ENCODE measurements at places on chromosomes 3 and 15.

- DNase-seq, result no peak
Observed at GRCh38 chr15:68106656-68107055, 52.5 kb downstream of the PIAS1 start.

- no peak for DNase-seq
Observed at GRCh38 chr3:122890720-122891220, 95.9 kb downstream of the SLC49A4 start.

DNA sequence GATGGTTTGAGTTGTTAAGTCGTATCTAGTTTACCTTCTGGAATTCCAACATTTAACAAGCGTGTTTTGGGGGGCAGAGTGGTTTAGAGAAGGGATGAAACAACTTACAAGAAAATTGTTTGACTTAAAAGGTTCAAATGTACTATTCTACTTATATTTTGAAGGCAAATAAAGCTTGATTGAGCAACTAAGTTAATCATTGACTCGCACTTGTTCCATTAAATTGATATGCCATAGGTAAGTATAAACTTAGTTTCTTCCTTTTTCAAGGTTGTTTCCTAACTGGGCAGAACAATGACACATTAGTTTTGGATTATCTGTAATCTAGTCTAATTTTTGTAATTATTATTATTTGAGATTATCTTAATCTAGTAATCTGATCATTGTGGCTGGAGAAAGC is 48.3 kb upstream of the CPNE4 start:
- DNase-seq, result no peak

DNA sequence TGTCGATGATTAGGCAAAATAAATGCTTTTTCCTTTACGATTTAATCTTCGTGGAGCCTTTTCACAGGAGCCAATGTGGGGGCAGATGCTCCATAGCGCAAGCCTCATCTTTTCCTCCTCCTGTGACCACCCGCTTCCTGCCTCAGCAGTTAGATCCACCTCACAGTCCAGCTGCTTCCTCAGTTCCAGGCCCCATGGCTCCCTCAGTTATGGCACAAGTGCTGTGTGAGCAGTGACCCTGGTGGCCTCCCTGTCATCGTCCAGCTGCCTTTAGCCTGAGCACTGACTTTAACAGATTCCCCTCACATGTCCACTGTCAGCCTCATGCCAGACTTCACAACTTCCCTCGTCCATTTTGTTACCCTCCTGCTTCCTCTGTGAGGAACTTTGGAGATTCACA is 424.6 kb upstream of the GBE1 start:
- no peak for DNase-seq

DNA sequence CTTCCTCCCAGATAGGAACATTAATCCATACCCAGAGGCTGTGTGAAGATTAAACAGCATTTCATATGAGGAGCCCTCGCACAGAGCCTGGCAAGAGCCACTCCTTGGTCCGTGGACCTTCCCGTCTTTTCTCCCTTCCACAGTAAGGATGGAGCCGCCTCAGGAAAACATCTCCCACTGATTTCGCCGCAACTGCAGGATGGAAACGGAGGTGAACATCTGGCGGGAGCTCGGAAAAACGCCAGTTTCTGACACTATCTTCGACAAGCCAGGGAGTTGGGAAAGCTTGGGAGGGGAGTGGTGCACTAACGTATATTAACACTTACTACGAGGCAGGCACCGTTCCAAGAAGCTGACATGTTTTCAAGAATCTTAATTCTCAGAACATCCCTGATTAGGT is 157.9 kb downstream of the XXYLT1 start:
- DNase-seq, result no peak

GRCh38 chr3:10026084-10026890 is at the start of gene FANCD2:
TSS of gene FANCD2 (plus strand) at chr3:10026437. CDS start at chr3:10028658, 2,221 bp downstream.
- DNase-seq, result peak; percentile 57

- DNase-seq, result no peak
Observed at GRCh38 chr3:14946236-14946635, 1.1 kb upstream of the NR2C2 start.

DNA sequence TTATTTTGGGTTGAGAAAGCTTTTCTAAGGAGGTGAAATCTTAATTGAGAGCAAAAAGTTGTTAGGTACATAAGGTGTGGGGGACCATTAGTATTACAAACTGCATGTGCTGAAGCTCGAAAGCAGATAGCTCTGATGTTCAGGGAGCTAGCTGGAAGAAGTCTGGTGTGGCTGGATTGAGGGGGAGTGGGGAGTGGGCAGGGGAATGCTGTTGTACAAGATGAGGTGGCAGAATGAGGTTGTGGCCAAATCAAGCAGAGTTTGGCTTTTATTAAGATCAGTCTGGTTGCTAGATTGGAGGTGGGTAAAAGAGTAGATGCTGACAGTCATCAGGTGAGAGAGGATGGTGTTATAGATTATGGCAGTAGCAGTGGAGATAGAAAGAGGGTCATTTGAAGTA is 32.1 kb downstream of the UBE2E2 start:
- no peak for DNase-seq

DNA sequence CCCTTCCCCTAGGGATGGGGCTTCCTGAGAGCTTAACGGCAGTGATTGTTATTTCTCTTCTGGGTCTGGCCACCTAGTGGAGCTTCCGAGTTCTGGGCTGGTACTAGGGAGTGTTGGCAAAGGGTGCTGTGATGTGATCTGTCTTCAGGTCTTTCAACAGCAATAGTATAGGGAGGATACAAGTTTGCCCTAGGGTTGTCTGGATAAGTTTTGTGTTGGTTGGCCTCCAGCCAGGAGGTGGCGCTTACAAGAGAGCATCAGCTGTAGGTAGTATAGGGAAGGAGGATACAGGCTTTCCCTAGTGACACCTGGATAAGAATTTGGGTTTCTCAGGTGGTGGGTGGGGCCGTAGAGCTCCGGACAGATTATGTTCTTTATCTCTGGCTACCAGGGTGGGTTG is 19.2 kb upstream of the CPOX start:
- no peak for DNase-seq

GRCh38 chr3:108153451-108153981 is 62.7 kb upstream of the CD47 start:
- no peak for DNase-seq

DNA sequence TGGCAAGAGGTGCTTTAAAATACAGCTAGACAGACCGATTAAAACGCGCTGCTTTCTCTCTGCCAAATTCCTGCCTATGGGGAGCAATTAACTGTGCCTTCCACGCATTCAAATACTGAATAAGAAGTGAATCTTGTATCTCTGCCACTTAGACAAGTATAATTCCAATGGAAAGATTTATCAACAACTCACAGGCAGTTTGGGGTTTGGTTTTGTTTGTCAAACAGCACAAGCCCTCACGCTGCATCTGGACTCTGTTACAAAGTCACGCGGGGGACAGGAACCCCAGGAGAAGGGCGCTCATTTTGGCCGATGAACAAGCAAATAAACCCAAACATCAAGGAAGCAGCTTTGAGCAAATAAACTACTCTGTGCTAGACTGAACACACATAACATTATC is 61.8 kb upstream of the TMCO5A start:
- no peak for DNase-seq

- DNase-seq, result no peak
Observed at GRCh38 chr3:40858364-40859115, 333.8 kb downstream of the ZNF621 start.

DNA sequence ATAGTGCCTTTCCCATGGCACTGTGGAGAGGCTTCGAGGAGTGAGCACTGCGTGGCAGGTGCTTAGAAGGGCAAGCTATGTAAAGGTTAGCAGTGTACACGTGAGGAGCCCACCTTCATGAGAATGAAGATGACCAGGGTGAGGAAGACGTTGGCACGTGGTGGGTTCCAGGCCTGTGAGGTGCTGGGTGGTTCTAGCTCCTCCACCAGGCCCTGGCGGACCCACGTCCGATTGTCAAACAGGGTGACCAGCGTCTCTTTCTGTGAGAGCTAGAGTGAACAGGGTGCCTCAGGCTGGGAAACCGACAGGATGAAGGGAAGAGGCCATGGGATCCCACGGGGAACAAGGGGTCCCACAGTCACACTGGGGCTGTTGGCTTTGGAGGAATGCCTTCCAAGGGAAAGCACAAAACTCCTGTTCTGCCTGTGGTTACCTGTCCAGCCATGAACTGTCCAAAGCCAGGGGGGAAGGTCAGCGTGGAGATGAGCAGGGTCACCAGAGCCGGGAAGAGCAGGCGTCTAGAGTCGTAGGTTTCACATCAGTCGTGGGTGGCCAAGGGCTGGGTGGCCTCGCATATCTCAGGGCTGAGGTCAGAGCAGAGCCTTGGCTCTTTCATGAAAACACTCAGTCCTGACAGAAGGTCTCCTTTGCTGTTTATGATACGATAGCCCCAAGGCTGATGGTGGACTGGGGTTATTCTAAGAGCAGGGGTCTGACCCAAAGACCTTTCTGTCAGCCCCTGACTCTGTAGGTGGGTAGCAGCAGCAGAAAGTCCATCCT is 6.0 kb downstream of the CLCN2 start:
- DNase-seq, result no peak

- DNase-seq, result no peak
Observed at GRCh38 chr3:122662505-122662904, 18.1 kb upstream of the PARP14 start.

DNA sequence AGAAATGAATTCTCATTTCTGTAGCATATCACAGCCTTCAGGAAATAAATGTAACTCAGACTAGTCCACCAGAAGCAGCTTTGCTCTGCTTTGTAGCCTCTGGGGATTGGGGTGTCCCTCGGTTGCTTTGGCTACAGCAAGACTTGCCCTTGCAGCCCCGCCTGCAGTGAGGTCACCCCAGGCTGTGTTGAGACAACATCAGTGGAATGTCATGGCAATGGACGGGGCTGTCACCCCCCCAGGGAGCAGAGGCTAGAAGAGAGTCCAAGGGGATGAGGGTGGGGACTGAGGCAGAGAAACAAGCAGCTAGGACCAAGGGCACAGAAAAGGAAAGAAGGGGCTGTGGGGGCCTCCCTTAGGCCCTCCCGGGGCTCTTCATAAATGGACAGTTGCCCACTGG is 854 bp downstream of the CLEC3B start:
- peak; percentile 12 for DNase-seq

GRCh38 chr3:174613173-174613572 is 246.0 kb upstream of the NAALADL2 start:
- no peak for DNase-seq

DNA sequence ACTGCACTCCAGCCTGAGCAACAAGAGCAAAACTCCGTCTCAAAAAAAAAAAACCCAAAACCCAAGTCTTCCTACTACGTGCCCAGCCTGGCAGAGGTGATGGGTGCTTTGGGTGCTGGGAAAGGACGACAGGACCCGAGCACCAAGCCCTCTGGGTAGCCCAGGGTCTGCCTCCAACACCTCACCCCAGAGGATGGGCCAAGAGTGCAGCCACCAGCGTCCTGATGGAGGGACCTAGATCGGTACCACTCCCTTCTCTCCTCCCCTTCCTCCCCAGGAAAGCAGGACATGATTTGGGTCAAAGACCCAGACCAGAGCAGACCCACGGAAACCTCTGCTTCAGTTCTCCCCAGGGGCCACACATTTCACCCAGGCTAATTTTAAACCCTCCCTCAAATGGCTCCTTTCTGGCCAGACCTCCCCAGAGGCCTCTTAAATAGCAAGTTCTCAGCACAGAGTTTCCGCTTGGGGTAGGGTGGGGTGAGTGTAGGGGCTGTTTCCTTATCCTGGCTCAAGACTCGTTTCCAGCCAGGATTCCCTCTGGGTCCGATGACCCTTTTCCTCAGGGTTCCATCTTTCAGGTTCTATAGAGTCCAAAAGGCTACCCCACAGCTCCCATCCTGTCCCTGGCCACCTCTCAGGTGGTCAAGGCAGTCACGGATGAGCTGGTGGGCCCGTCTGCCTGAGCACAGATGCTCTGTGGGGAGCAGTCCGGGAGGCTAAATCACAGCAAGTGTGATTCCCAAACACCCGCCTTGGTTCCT is 20.5 kb downstream of the RBPMS2 start:
- DNase-seq, result no peak

DNA sequence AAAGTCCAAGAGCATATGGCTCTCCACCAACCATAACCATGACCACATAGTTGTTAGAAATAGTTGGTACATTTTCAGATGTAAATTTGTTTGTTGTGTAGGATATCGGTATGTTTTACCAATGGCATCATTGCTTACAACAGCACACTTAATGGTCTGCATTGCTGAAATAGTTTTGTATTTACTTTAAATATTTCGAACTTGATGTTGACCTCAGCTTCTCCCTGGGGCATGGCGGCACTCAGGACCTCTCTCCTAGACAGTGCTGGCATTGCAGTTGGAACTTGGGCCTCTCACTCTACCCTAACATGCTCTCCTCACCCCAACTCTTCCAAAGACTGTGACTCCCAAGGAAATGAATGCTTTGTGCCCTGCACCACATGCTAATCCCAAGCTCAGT is 5.0 kb downstream of the SLC22A13 start:
- DNase-seq, result no peak

DNA sequence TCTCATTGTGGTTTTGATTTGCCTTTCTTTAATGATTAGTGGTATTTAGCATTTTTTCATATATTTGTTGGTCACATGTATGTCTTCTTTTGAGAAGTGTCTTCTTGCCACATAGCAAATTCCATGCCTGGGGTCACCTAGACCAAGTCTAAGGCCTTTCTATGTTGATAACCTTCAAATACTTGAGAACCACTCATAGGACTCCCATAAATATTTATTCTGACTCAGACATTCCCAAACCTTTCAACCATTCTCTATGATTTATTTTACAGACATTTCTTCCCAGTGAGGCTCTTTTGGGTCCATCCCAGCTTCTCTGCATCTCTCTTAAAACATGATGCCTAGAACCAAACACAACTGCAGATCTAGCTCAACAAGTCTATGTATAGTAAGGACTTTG is 69.2 kb downstream of the ATP8B4 start:
- no peak for DNase-seq

DNA sequence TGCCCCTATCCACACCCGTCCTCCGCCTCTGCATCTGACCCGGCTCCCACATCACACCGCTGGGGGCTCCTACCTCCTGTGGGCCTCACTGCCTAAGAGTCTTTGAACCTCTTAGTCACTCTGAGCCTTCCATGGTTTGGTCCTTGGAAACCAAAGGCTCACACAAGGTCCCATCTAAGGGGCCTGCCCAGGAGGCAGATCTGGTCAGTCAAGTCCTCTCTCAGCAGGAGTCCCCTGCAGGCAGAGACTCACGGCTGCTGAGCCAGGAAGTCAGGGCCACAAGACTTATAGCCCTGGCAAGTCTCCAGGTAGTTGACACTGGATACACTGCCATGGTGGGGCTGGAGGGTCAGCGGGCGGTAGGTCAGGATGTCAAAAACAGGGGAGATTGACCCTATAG is 31.2 kb upstream of the ALDH1L1 start:
- DNase-seq, result no peak
